ENCODE measurements at places on chromosomes 4 and X.
A peak's percentile ranks its signal among the peaks of the same experiment; 100 is the strongest.

- DNase-seq, result peak; percentile 53
These were observed 484 bp downstream of the CXCL2 start for GRCh38 chr4:74098427-74098994.

GRCh38 chr4:86957215-86957614 lies 22.4 kb downstream of the AFF1 start:
- no peak for DNase-seq

GRCh38 chr4:182770259-182770995 lies 146.8 kb downstream of the DCTD start:
- DNase-seq, result no peak

GRCh38 chrX:19593690-19594089 lies 78.4 kb upstream of the MAP3K15 start:
- no peak for DNase-seq

DNA sequence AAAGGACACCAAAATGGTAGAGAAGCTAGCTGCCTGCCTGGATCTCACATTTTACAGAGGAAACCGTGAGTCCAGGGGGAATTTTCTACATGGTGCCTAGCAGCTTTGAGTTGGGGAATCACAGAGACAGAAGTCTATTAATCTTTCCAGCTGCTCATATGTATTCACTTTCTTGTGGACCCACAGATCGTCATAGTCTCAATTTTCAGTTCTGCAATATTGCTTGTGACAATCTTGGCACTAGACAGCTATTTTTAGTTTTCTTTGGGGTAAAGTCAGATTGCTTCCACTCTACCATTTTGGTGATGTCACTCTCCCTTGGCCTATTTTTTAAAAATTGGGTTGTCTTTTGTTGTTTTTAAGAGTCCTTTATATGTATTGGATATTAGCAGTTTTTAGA lies 233.4 kb upstream of the STK26 start:
- no peak for DNase-seq

DNA sequence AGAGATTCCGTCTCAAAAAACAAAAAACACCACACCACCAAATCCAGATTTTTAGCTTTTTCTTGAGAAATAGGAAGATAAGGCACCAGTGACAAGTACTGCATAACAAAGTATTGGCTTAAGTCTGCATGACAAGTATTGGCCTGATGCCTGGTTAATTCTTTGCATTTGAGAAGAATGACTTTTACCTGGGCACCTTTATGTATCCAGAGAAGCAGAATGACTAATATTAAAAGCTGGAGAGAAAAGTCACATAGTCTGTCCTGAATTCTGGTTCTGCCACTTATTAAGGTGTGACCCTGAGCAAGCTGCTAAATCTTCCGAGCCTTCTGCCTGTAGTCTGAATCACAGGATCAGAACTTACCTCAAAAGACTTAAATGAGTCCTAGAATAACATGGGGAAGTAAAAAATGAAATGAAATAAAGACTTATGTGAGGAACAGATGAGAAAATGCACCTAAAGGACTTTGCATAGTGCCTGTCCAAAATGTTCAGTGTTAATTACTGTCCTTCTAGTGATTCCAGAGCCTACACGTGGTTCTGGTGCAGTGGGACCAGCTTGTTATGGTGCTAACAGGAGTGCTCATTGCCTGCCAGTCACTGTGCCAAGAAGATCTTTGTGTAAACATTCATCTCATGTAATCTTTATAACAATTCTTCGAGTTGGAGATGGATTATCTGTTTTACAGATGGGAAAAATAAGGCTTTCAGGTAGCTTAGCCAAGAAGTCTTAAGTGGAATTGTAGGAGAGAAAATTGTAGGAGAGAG lies 31.6 kb downstream of the UGDH start:
- no peak for DNase-seq

DNA sequence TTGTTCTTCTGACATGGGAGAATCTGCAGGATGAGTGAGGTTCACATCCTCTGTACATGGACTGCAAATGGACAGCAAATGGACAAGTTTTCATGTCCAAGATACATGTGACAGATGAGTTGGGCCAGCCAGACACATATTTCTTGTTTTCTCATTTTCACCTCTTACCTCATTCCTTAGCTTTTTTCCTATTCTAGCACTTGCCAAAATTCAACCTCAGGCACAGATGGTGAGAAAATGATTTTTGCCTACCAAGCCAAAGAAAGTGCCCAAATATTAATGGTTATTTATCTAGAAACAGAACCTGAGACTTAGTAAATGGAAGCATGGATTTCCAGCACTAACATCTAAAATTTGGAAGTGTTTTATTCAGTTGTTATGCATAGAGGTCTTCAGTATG lies 402.2 kb downstream of the AFF2 start:
- no peak for DNase-seq
